ENCODE measurements at places on chromosomes 1 and 21.

DNA sequence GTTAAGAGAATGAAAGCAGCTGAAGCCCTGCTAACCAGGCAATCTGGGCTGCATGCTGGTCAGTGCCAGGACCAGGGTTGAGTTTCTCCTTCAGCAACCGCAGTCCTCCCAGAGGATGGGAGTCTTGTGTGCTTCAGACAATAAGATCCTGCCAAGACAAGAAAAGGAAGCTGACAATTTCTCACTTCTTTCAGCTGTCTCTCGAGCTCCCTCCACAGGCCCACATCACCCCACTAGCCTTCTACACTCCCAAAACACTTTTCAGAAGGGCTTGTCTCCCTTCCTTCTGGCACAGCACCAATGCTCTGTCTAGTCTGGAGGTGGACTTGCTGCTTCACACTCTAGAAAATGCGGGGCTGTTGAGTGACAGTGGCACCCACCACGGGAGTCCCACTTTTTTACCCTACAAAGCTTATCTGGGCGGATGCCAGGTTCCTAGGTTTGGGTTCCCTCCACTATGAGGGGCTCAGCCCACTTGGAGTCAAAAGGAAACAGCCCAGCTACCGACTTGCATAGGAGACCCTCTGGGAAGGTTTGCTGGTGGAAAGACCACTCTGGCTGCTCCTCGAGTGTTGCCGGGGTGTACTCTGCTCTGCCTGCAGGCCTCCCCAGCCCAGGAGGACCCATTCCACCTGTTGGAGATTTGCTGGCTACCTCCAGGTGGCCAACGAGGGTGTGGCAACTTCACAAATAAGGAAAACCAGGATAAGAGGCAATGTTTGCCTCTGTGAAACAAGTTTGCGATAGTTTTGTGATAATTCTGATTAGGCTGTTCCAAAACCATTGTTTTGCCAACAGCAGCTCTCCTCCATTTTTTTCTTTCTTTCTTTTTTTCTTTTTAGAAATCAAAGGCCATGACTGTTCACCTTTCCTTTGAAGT lies 68.9 kb downstream of the TENT5C start:
- DNase-seq = no peak

- no peak for DNase-seq
These were observed 38.6 kb downstream of the NFIA start for GRCh38 chr1:61120998-61121397.

GRCh38 chr1:214538496-214538895 lies 12.9 kb downstream of the PTPN14 start:
- no peak for DNase-seq

DNA sequence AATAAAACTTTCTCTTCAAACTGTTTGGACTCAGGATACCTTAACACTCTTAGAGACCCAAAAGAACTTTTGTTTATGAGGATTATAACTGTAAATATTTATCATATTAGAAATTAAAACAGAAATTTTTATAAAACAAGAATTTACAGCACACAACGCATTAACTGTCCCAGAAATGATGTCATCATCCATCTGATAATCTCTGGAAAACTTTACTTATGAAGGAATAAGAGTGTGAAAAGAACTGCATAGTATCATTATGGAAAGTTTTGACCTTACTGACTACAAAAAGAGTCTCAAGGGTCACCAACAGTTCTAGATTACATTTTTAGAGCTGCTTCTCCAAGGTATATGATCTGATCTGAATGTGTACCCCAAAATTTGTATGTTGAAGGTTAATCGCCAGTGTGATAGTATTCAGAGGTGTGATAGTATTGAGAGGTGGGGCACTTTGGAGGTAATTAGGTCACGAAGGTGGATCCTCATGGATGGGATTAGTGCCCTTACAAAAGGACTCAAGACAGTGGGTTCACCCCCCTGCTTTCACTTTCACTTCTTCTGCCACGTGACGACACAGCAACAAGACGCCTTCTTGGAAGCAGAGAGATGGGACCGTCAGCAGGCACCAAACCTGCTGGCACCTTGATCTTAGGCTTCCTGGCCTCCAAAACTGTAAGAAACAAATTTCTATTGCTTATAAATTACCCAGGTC lies 95.7 kb upstream of the NR5A2 start:
- no peak for DNase-seq

DNA sequence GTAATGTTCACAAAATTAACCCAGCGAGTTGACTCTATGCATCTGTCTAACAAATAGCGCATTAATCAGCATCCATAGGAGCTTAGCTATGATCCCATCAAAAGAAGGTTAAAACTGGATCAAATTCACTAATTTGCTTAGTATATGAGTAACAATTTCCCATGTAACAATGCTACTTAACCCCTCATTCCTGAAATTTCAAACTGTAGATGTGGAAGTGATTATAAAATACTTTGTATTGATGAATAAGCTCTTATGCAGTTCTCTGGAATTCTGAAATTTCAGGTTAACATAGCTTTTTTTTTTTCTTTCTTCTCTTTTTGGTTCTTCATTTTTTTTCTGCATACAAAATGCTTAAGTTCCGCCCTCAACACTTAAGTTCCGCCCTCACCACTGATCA lies 1272.7 kb downstream of the KCNT2 start:
- no peak for DNase-seq

- DNase-seq = no peak
These were observed 27.0 kb downstream of the IL10RB start for GRCh38 chr21:33293136-33293535.

- DNase-seq = no peak
These were observed 916.7 kb upstream of the TMPRSS15 start for GRCh38 chr21:19320291-19320690.

- DNase-seq = no peak
These were observed 564 bp downstream of the CTPS1 start for GRCh38 chr1:40980068-40980452.

GRCh38 chr21:34734696-34735095 lies 65.9 kb downstream of the CLIC6 start:
- no peak for DNase-seq

DNA sequence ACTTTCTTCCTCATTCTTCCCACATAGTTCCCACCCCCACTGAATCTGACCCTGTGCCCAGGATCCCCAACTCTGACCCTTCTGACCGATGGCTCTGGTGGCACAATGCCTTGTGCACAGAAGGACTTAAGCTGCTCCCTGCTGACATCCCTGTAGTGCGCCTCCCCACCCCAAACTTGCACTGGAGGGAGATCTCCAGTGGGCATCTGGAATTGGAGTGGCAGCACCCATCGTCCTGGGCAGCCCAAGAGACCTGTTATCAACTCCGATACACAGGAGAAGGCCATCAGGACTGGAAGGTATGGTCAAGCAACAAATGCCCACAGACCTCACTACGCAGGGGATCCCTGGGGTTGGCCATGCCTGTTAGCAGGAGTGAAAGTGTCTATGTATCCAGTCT lies 9.0 kb downstream of the MPL start:
- no peak for DNase-seq

DNA sequence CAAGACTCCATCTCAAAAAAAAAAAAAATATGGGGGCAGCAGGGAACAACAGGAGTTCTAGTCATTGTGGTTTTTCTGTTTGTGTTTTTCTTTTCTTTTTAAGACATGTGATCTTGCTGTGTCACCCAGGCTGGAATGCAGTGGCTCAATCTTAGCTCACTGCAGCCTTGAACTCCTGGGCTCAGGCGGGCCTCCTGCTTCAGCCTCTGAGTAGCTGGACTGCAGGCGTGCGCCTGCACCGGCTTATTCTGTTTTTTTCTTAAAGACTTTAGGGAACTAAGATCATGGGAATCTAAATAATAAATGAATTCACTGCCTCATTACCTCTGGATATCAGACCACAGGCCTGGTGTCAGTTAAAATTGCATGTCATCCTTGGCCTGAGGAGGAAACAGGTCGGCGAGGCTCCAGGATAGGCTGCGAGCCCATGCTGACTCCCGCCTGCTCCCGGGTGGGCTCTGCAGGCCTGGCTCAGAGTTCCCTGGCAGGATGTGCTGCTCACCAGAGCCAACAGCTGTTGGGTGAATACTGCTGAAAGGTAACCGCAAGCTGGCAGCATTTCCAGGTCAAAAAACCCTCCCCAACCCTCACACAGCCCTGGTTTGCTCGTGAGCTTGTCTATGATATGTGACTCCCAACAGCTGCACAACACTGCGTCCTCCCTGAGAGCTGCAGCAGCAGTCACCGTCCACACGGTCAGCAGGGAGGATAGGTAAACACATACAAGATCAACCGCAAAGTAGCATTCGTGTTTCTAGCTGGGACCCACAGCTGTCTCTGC lies 58.1 kb downstream of the SCCPDH start:
- no peak for DNase-seq

GRCh38 chr1:186609183-186609582 lies 71.0 kb downstream of the PTGS2 start:
- no peak for DNase-seq

DNA sequence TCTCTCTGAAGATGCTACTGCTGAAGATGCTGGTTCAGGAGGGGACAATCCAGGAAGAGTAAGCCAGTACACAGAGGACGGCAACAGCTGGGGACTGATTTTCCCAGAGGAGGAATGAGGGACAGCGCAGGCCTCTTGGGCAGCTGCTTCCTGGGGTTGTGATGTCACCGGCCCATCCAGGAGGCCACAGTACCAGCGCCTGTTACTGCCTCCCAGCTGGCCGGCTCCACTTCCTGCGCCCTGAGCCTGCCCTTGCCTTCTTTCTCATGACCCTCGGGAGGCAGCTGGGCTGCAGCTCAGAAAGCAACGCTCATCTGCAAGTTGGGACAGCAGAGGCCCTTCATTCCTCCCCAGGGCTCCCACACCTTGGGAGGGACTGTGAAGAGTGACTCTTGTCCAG lies 21.9 kb upstream of the ID3 start:
- DNase-seq = no peak

- DNase-seq = peak; percentile 79
These were observed 583 bp downstream of the MEF2D start for GRCh38 chr1:156499842-156500542.

DNA sequence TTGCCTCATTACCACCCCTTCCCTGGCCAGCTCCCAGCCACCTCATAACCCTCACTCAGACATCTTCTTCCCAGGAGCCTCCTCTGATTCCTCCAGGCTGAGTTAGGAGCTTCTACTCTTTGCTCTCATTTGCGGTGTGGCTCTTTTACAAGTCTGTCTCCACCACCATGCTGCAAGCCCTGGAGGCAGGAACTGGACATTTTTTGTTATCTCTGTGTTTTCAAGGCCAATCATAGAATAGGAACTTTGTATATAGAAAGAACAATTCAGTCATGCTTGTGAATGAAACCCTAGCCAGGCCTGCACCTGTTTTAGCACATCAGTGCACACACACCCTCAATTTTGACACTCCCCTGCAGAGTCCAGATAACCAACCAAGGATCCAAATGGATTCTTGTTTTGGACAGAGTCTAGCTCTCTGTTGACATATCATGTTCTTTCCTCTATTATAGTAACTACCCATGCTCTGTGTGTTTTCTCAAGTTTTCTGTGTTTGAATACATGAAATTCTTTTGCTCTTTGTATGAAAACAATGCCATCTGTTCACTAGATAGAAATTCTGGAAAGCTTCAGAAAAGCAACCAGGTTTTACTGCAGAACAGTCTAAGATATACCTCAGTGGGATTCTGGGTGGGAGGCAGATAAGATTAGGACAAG lies 60.9 kb upstream of the ZNF648 start:
- no peak for DNase-seq

- no peak for DNase-seq
These were observed 96.0 kb upstream of the PAXBP1 start for GRCh38 chr21:32867597-32867996.

DNA sequence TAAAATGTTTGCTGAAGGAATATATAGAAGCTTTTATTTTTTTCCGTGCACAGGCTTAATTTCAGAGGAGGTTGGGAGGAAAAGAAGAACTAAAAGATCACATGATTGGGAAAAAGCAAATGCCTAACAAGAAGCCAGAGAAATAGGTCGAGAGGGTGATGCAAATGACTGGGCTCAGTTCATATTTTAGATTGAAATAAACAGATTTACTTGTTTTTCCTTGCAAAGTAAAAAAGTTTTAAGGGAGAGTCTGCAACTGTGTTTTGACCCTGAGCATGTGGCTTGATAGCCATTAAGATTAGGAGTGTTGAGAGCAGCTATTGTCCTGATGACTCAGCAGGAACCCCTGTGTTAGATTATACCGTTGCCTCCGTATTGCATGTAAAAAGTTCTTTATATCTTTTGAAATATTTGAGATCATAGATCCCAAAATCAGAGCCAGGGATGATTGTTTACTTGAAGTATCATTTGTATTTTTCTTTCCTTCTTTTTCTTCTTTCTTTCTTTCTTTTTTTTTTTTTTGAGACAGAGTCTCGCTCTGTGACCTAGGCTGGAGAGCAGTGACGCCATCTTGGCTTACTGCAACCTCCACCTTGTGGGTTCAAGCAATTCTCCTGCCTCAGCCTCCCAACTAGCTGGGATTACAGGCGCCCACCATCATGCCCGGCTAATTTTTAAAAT lies 20.2 kb downstream of the CLIC4 start:
- DNase-seq = no peak

- DNase-seq = no peak
These were observed 39.1 kb upstream of the NHLH2 start for GRCh38 chr1:115879977-115880376.

- no peak for DNase-seq
These were observed 17.7 kb upstream of the CLSTN1 start for GRCh38 chr1:9841460-9841859.

GRCh38 chr1:155591770-155592169 lies 18.2 kb upstream of the MSTO1 start:
- no peak for DNase-seq

DNA sequence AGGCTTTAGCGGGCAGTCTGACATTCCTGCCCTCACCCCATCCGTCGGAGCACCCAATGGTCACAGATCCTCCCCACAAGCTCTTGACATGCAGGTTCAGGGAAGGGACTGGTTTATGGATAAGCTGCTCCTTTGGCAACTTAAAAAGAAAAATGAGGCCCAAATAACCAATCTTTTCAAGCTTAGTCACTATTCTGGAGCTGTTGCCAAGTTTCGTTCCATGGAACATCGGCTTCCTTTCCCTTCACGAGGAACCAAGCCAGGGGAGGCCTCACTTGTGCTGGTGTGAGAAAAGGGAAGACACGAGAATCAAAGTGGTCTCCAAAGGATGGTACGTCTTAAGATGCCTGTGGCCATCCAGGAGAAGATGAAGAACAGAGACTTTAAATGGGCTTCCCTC lies 46.1 kb upstream of the LPAR3 start:
- DNase-seq = no peak

GRCh38 chr1:210293171-210293607 lies 35.5 kb upstream of the HHAT start:
- DNase-seq = no peak

DNA sequence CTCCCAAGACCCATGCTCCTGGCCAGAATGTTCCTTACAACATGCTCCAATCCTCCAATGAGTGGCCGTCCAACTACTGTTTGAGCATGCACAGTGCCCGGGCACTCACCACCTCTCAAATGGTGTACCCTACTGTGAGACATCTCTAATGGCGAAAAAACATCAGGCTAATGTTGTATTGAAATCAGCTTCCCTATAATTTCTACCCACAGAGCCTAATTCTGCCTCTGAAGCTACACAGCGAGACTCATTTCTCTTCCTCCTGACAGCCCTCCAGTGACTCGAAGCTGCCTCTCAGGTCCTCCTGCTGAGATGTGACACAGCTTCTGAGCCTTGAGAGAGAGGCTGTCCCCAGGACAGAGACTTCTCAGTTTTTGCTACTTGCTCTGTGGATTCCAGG lies 130.7 kb downstream of the FAM78B start:
- no peak for DNase-seq
